ENCODE measurements at places on chromosomes 3 and 15. TPM values are rescaled to one million over a fixed set of nuclear protein-coding genes. Genes with fewer than 3 reads are reported as not detected.

DNA sequence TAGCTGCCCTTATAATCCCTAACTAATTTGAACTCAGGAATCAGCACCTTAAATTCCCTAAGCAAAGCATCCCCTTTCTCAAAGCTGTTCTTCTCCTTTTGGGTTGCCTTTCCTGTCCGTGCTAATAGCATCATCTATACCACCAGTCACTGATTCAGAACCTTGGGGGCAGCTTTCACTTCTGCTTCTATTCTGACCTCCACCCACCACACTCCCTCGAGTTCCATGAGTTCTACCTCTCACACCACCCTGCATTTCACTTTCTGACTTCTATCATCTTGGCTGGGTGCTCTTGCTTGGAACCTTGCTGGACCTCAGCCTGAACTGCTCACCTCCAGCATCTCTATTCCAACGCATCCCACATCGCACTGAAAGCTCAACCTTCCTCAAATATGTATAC is 55.4 kb upstream of the KCNMB2 start:
- no peak overlapping the region for H3K27ac ChIP-seq
- no peaks in the 10 kb centered on the region for H3K36me3 ChIP-seq
- H3K4me3 ChIP-seq, result no peak overlapping the region
- H3K27me3 ChIP-seq, result no peaks in the 10 kb centered on the region

Gene IP6K1
- total RNA-seq, result 35.5 TPM

Gene BBX
- total RNA-seq, result 2.6 TPM

Gene CAMP
- not detected for total RNA-seq

Gene PPP4R2
- total RNA-seq, result 93.6 TPM

Gene STRA6
- 2.1 TPM for total RNA-seq
